ENCODE measurements at places on chromosomes 7 and 10. TPM values are rescaled to one million over a fixed set of nuclear protein-coding genes. Genes with fewer than 3 reads are reported as not detected.
A peak's percentile ranks its signal among the peaks of the same experiment; 100 is the strongest.

- no peak for DNase-seq
Observed at GRCh38 chr10:127850944-127851343, 41.8 kb downstream of the CLRN3 start.

GRCh38 chr7:143518521-143518920 lies 40.8 kb downstream of the TAS2R41 start:
- no peak for DNase-seq

DNA sequence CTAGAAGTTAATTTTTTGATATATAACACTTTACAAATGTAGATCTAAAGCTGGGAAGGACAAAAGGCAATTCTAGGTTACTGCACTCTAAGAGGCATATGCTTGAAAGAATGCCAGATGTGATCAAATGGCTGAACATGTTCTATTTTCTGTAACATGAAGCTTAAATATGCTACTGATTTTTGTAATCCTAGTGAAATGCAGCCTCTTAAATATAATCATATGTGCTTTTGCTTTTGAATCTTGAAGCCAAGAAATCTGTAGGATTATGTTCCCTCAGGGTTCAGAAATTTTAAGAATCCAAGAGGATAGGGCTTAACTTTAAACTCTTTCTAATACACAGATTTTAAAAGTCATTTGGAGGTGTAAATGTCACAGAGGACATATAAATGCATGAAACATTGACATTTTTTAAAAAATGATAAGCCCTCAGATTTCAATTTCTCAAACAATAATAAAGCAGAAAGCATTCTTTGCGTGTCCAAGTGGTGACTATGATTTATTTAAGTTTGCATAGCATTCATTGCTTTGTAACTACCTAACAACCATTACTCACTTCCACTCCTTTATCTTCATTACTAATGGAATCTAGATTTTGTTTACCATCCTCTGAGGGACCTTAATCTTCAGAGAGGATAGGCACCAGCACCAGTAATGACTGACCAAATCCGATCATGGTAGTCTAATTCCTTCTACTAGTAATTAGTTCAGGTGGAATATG lies 170.4 kb downstream of the MAGI2 start:
- no peak for DNase-seq

GRCh38 chr7:157751951-157752673 lies 415.3 kb downstream of the DNAJB6 start:
- no peak for DNase-seq

DNA sequence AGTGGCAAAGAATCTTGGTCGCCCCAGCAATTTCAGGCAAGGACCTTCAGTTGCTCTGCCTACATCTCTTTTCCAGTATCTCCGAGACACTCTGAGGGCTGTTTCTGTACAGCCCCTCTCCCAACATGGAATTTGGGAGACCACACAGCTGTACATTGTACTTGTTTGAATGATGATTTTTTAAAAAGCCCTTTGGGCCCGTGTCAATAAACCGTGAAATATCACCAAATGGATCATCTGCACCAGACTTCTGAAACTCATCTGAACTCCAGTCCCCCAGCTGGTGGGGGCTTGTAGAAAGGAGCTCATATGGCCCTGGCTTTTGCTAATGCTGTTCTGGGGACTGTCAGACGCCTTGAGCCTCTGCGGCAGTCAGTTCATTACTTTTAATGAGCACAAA lies 374.9 kb downstream of the BBS9 start:
- DNase-seq = no peak

- DNase-seq = no peak
Observed at GRCh38 chr7:81859433-81859832, 89.6 kb upstream of the HGF start.

- DNase-seq = no peak
Observed at GRCh38 chr7:130554481-130554880, 62.6 kb downstream of the MEST start.

WEE2 gene
- polyA plus RNA-seq = not detected

- DNase-seq = peak; percentile 1
Observed at GRCh38 chr7:34281260-34281659, 375.9 kb downstream of the BMPER start.

DNA sequence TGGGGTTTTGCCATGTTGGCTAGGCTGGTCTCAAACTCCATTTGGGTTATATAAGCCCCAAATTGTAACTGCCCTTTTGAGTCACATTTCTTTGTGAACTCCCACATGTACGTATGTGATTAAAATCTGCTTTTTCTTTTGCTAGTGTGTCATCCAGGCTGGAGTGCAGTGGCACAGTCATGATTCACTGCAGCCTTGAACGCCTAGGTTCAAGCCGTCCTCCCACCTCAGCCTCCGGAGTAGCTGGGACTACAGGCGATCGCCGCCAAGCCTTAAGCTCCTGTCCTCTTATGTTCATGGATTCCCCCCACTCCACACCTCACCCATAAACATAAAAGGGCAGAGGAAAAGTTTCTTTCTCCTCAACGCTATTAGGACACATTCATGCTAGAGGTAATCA lies 4.4 kb upstream of the SMC3 start:
- DNase-seq = no peak

GRCh38 chr7:94351703-94352102 lies 43.0 kb upstream of the COL1A2 start:
- DNase-seq = no peak

GRCh38 chr10:1545524-1545923 lies 191.8 kb downstream of the ADARB2 start:
- DNase-seq = no peak

GRCh38 chr10:12299222-12299965 lies 50.0 kb upstream of the CAMK1D start:
- DNase-seq = no peak

CYP3A7 gene
- polyA plus RNA-seq = not detected

DNA sequence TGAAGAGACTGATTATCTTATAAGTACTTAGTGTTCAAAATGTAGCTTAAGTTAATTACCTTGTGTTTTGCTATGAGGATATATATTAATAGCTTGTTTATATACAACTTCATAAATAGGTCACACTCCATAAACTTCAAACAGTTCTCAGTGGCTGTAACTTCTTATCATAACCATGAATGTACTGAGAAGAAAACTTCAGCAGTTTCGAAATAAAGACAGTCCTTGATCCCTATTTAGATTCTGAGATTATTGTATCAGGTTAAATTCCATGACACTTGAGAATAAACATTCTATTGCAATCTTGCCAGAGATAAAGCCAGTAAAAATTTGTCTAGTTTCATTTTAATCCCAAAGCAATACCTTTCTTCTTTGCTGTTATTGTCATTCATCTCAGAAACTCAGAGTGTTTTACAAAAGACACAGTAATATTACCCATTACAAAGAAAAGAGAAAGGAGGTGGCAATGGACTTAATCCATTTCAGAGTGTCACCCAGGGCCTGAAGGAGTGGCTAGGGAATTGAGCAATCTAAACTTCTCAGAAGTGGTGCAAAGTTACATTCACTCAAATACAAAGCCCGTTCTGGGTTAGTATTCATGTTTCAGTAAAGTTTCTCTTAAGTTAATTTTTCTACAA lies 403.6 kb downstream of the SEMA3D start:
- DNase-seq = peak; percentile 28

HOXA13 gene
- not detected for polyA plus RNA-seq

GRCh38 chr10:97573021-97573420 lies 442 bp downstream of the ANKRD2 start:
- no peak for DNase-seq

DNA sequence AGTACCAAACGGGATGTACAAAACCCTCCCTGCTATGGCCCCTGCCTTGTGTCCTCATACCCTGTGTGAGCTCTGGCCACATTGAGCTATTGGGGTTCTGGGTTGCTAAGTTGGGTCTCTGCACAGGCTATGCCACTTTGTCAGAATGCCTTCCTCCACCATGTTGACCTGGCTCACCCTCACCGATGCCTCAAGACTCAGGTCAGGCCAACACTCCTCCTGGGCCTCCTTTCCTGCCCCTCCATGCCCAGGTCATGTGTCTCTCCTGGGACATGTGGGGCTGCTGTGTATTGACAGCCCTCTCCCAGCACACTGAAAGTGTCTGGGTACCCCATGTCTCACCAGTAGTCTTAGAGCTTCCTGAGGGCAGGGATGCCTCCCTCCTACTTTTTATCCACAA lies 14.6 kb downstream of the TRPV5 start:
- DNase-seq = no peak

VSTM4 gene
- 3.0 TPM for polyA plus RNA-seq

A1CF gene
- not detected for polyA plus RNA-seq

DNA sequence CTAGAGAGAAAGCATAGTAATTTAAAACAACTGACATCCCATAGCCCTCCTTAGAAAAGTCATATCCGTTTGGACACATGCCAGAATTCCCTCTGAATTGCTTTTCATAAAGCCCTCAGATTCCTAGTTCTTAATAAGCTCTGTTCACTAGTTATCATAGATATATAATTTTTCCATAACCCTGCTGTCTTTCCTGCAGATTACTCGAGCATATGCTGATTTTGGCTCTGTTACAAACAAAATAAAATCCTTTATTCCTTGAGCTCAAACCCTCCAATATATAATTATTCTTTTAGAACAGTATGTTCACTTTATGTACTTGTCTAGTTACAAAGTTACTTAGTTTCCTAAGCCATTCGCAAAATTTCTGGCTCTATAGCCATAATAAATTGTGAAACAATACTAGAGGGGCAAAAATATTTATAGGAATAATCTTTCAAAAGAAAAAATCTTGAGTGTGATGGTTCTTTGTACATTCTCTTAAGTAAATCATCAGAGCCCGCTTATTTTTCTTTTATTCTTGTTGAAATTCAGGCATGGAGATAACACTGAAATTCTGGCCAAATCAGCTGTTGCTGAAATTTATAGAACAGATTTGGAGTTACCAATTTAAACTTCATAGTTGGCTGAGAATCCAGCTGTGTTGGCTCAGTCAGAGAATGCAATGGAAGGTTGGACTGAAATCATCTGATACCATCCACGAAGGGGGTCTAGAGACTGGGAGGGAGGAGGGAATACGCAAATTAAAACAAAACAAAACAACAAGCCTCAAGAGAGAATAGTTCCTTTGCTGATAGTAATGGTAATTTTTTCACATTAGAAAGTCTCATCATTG lies 146.1 kb upstream of the TMEM196 start:
- no peak for DNase-seq

TRIM74 gene
- polyA plus RNA-seq = not detected

DRGX gene
- not detected for polyA plus RNA-seq

C7orf25 gene
- polyA plus RNA-seq = 5.5 TPM

NHLRC2 gene
- polyA plus RNA-seq = 5.3 TPM

- peak; percentile 81 for DNase-seq
Observed at GRCh38 chr10:64867501-64867962, 1346.3 kb downstream of the REEP3 start.

NOM1 gene
- 37.4 TPM for polyA plus RNA-seq

DNA sequence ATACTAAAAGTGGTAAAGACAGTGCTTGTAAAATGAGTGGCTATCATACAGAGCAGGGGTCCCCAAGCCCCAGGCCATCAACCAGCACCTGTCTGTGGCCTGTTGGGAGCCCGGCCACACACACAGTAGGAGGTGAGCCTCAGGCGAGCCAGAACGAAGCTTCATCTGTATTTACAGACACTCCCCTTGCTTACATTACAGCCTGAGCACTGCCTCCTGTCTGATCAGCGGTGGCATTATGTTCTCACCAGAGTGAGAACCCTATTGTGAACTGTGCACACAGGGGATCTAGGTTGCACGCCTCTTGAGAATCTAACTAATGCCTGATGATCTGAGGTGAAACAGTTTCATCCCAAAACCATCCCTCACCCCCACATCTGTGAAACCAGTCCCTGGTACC lies 58.7 kb downstream of the ITGA8 start:
- DNase-seq = no peak

MACC1 gene
- 5.9 TPM for polyA plus RNA-seq

DNA sequence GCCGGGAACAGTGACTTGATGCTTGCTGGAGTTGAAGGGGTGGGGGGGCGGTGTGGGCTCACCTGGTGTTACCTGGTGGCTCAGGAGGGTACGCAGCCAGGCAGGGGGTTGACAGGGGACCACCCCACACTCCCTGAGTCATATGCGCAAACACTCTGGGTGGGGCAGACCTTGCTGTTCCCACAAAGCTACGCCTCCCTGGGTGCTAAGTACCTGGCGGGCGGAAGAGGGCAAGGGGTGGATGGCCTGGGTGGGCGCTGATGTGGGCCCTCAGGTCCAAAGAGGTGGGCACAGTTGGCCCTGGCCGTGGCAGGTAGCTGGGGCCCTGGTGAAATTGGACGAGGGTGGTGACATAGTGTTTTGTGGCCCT lies 13.9 kb downstream of the STX1A start:
- DNase-seq = no peak

- no peak for DNase-seq
Observed at GRCh38 chr10:43793704-43794103, 145.0 kb upstream of the ZNF32 start.

DNA sequence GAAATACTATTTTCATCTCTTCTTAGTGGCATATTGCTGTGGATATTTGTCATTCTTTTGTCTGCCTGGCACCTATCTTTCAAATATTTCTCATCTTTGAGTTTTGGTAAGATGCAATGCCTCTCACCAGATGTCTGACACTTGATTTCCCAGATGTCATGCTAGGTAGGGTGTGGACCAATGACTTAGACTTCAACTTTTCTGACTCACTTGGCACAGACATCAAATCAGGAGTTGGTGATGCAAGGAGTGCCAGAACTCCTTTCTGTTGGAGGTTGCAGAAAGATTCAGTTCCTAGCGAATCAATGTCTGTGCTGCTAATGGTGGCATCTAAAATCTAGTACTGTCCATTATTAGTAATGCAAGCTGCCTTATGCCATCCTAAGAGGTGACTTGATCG lies 216.9 kb upstream of the FERD3L start:
- no peak for DNase-seq

GRCh38 chr7:13181216-13181615 lies 493.8 kb downstream of the ARL4A start:
- DNase-seq = no peak

DNA sequence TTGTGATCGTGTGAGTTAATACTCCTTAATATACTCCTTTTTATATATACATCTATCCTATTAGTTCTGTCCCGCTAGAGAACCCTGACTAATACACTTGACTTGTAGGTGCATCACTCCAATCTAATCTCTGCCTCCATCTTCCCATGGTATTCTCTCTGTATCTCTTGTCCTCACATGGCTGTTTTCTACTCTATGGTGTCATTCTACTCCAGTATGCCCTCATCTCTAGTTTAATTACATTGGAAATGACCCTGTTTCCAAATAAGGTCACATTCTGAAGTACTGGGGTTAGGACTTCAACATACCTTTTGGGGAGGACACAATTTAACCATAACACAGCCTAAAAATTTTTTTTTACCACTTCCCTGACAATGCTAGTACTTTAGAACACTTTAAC lies 25.8 kb upstream of the TNKS2 start:
- DNase-seq = no peak

DNA sequence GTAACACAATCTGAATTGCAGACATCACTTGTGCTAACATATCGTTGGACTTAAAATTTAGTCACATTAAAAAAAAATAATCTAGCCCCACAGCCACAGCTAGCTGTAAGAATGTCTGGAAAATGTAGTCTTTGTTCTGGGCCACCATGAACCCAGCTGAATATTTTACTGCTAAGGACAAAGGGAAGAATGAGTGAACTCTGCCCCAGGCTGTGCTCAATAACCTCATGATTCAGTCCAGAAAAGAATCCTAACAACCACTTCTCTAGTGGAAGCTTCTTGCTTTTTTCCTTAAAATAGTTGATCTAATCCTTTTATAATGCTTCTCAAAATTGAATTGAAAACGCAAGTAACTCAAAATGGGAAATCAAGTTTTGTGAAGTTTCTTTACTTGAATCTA lies 25.6 kb upstream of the SOSTDC1 start:
- no peak for DNase-seq

Data from K562 (cell line).